Fibroblast of skin of back (primary cell): ENCODE measurements at places on chromosomes 5 and 9.

GRCh38 chr5:173474881-173475287 is 141.6 kb downstream of the BOD1 start:
- DNase-seq, result peak; percentile 92

- DNase-seq, result no peak
These were observed 937.2 kb upstream of the DMAC1 start for GRCh38 chr9:8736805-8737204.

GRCh38 chr5:17229313-17229712 is 11.9 kb downstream of the BASP1 start:
- no peak for DNase-seq

GRCh38 chr9:113963696-113964494 is 87.8 kb downstream of the ZNF618 start:
- DNase-seq, result no peak

DNA sequence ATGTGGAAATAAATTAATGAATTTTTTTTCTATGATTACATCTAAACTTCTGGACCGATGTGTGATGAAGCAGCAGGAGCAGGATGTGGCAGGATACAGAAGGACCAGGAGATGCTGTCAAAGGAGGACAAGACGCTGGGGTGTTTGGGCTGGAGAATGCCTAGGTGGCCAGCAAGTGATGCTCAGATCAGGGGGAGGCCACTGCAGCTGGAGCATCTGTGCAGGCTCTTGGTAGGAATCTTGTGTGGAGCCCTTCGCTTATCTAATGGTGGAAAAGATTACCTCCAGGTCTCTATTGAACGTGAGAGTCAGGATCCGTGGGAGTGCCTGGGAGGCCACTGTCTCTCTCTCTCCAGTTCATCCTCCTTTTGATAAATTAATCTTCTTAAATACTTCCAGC is 79.8 kb downstream of the MRPL36 start:
- no peak for DNase-seq

DNA sequence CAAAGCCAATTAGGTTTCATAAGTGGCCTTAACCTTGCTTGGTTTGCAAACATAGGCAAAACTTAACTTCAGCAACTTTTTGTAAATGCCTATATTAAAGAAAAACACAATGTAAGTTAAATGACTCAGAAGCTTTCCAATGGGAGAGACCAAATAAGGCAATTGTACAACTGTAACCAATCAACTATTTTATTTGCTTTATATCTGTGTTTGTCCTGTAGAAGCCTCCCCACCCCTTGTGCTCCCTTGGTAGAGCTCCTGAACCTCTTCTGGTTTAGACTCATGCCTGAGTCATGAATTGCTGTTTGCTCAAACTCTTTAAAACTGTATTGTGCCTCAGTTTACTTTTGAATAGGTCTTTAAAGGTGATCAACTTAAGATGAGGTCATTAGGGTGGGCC is 3.0 kb upstream of the C1QTNF3 start:
- peak; percentile 93 for DNase-seq

DNA sequence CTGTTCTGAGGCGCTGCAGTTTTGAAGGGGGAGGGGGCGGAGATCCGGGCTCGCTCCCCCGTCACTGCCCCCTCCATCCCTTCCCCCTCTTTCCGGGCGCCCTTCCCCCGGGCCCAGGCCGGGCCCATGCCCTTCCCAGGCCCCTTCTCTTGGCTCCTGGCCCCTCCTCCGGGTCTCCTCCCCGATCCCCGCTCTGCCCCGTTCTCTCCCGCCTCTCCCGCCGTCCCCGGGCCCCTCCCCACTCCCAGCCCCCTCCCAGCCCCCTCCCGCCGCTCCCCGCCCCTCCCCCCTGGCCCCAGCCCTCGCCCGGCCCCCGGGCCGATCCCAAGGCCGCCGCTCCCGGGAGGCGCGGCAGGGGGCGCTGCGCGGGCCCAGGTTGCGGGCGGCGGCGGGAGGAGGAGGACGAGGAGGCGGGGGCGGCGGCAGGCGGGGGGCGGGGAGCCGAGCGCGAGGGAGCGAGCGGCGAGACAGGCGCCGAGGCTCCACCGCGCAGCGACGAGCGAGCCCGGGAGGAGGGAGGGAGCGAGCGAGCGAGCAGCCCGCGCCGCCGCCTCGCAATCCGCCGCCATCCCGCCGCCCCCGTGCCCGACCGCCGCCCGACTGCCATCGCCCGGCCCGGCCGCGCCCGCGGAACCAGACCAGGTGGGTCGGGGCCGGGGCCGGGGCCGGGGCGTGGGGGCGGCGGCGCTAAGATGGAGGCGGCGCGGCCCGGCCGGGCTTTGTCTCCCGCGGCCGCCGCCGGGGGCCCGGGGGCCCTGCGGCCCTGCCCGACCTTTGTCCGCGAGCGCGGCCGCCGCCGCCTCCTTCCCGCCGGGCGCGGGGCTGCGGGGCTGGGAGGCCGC is at the start of gene PRRC2B:
TSS of gene PRRC2B (plus strand) at position 465 of the 842 bp plus-strand sequence. CDS start 36,059 bp downstream, outside the sequence.
- DNase-seq, result peak; percentile 83

DNA sequence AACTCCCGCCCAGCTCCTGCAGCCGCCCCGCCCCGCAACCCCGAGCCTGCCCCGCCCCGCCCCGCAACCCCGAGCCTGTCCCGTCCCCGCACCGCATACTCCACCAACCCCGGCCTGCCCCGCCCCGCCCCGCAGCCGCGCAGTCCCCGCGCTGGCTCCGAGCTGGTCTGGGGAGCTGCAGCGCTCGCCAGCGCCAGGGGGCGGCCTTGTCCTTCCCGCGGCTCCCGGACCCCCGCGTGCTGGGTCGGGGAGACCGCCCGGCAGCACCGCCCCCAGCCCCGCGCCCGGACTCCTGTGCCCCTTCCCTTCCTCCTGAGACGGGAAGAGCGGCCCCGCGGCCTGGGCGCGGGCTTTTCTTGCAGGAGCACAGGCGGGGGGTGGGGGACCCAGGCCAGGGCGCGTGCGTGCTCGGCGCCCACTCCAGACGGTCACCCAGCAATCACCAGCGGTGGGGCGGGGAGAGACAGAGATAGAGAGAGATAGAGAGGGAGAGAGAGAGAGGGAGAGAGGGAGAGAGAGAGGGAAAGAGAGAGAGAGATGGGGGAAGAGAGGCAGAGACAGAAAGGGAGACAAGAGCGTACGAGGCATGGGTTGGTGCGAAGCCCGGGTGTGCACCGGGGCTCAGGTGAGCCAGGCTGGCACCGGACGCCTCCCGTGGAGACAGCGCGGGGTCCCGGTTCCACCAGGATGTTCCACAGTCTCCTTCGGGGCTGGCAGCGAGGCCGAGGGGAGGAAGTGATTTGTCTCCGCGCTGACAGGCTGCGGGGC is 14.7 kb upstream of the TMEM250 start:
- peak; percentile 18 for DNase-seq

- peak; percentile 83 for DNase-seq
These were observed 11.0 kb downstream of the TMEM268 start for GRCh38 chr9:114621975-114622609.

- DNase-seq, result peak; percentile 76
These were observed 18.2 kb upstream of the WDR38 start for GRCh38 chr9:124835026-124835557.

DNA sequence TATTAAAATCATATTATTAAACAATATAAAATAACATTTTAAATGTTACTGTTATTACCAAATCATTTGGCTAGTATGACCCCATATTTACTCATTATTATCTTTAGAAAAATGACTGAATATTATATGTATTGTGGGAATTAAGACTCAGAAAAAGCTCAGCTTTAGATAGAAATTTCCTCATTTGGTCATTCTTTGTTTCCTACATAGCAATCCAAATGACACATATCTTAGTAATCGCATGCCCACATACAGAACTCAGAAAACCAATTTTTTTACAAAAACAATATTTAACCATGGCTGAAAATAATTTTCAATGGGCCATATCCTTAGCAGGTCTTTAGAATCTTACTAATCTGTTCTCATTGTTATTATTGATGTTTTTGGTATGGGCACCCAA is 53.8 kb upstream of the TSLP start:
- peak; percentile 81 for DNase-seq

DNA sequence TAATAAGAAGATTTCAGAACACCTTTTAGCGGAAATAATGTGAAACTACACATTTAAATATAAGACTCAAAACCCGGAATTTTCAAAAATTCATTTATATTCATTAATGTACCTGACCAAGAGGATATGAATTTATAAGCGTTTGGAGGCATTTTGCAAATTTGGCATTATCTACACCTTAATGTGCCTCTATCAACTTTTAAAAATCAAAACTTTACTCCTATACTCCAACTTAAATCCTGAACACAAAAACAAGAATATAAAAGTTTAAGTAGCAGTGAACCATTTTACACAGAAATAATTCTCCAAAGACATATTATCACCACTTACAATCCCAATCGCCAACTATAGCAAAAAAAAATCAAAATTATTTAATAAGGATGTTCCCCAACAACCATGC is 3.9 kb downstream of the ZNF608 start:
- DNase-seq, result no peak

DNA sequence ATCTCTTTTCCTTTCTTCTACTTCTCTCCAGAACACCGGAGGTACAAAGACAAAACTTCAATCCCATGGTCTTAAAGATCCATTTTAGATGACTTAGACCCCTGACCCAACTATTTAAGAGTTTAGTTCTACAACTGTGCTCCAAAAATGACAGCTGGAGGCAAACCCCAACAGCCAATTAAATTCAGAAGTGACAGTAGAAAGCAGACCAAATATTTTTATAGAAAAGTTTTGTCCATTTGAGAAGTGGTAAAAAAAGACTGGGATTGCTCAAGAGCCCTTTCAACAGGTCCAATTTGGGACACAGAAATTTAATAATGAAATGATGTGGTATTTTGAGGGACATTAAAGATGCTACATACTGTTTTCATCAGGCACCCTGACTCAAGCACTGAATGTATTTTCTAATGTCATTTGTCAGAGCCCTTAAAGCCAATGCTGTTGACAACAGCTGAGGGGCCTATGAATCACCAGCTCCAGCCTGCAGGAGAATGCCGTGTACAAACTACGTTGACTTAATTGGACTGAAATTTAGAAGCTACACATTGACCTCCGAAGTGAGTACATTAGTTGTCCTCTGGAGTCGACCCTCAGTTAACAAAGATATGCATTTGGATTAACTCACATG is 147.5 kb upstream of the PIK3R1 start:
- peak; percentile 30 for DNase-seq
